ENCODE measurements at places on chromosomes 4 and X.

- DNase-seq: no peak
Measured at GRCh38 chr4:175450446-175450845, 361.6 kb downstream of the GPM6A start.

DNA sequence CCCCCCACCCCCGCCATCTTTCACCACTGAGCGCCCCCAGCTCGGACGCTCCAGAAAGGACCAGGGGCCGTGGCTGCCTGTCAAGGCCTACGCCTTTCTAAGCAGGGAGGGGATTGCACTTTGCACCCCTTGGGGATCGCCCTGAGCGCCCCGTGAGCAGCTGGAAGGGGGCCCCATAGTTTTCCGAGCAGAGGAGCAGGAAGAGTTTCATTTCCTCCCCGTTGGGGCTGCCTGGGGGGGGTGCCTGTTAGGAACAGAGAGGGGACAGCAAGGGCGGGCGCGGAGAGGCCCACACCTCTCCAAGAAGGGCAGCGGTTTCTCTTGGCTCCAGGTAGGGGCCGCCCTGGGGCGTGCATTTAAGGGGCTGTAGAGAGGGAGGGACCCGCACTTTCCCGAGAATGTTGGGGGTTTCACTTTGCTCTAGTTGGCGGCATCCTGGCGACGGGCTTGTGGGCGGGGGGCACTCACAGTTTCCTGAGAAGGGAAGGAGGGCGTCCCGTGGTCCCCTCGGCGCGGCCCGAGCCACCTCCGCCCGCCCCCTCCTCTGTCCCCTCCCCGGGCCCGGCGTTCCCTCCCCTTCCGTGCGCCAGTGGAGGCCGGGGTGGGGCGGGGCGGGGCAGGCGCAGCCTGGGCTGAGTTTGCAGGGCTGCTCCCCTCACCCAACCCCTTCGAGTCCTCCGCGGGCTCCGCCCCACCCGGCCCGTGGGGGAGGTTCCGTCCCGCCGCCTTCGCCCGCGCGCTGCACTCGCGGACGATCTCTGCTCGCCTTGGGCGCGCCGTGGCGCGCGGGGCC lies 82.3 kb upstream of the CD99 start:
- DNase-seq: peak; percentile 43

- DNase-seq: no peak
Measured at GRCh38 chr4:7500404-7500803, 65.7 kb upstream of the PSAPL1 start.

DNA sequence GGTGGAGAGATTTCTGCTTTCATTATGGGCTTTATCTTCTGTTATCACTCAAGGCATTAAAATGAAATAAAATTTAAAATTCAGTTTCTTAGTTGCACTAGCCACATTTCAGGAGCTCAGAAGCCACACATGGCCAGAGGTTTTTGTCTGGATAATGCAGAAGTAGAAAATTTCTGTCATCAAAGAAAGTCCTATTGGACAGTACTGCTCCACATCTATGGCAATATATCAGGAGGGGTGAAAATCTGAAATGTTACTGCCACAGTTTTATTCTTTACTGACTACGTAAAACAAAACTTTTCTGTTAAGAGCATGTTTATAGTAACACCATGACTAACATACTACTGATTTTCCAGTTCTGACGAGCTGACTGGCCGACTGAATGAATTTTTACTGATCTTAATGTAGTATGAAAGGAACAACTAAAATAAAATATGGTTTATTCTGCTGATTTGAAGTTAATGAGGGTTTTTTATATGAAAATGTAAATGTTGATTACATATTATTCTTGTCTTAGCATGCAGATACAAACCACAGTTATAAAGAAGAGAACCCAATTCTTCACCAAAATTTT lies 264.0 kb upstream of the HAND2 start:
- no peak for DNase-seq

GRCh38 chr4:129358571-129358970 lies 262.6 kb downstream of the C4orf33 start:
- DNase-seq: peak; percentile 33

- no peak for DNase-seq
Measured at GRCh38 chrX:22628275-22628674, 355.6 kb downstream of the CBLL2 start.
